ENCODE measurements at places on chromosomes 7 and 10.

DNA sequence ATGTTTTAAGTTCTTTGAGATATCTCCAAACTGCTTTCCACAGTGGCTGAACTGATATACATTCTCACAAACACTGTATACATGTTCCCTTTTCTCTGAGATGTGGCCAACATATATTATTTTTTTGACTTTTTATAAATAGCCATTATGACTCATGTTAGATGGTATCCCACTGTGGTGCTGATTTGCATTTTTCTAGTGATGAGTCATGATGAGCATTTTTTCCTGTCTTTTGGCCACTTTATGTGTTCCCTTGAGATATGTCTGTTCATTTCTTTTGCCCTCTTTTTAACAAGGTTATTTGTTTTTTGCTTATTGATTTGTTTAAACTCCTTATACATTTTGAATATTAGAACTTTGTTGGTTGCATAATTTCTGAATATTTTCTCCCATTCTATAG is 1055.1 kb downstream of the NXPH1 start:
- DNase-seq: peak; percentile 67

GRCh38 chr7:38716397-38716796 is 85.2 kb upstream of the AMPH start:
- no peak for DNase-seq

GRCh38 chr7:1160670-1161021 is 650 bp upstream of the ZFAND2A start:
- peak; percentile 46 for DNase-seq

DNA sequence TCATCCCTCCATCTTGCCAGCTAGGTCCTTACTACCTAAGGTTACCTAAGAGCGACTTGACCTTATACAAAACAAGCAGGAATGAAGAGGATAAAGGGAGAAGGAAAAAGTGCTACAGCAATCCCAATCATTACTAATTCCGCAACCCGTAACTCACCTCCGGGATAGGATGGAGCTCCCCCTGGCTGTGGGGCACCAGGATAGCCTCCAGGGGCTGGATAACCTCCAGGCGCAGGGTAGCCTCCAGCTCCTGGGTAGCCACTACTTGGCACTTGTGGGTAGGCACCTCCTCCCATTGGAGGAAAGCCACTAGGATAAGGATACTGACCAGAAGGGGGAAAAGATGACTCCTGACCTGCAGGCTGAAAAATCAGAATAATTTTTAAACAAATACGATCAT is 15.8 kb downstream of the ANXA7 start:
- no peak for DNase-seq

DNA sequence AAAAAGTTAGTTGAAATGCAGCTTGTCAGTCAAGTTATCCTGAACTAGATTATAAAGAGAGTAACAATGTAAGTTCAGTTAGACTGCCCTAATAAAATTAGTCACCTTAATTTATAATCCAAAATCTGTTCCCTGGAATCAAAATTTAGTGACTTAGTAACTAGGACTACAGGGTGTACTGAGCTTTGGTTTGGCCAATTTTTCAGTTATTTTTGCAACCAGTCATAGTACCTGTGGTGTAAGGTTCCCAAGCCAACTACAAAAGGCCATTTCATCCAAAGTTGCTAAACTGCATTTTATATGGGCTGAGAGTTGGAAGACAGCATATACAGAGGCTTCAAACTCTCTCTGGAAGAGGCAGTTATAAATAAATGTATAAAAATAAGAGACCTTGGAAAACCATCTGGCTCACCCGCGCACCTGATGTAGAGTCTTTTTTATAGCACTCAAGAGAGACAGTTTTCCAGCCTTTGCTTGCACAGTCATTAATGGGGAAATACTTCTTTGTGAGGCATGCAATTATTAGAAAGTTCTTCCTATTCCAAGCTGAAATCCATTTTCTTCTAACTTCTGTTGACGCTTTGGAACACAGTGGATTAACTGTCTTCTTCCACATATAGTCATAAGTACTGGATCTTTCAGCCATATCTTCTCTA is 59.2 kb downstream of the PUS7 start:
- DNase-seq: no peak
